HFFc6 (cell line): ENCODE measurements at places on chromosomes 13 and 19. TPM values are rescaled to one million over a fixed set of nuclear protein-coding genes. Genes with fewer than 3 reads are reported as not detected.
A peak's percentile ranks its signal among the peaks of the same experiment; 100 is the strongest.

The PLPP2 gene
- 3.9 to 15.6 TPM (median 15.0 TPM) in 3 replicates for total RNA-seq

GRCh38 chr13:39565036-39565949, 37.7 kb downstream of the LHFPL6 start:
- H3K4me3 ChIP-seq, result peak overlapping the region; percentile 77
- H3K27me3 ChIP-seq, result peaks cover 3% of the 10 kb centered on the region; the same call in 1 of the 2 replicates
- peak; percentile 90 for DNase-seq
- peaks cover 69% of the 10 kb centered on the region for H3K4me1 ChIP-seq
- H3K27ac ChIP-seq, result peak overlapping the region; percentile 89
- no peaks in the 10 kb centered on the region for H3K36me3 ChIP-seq

DNA sequence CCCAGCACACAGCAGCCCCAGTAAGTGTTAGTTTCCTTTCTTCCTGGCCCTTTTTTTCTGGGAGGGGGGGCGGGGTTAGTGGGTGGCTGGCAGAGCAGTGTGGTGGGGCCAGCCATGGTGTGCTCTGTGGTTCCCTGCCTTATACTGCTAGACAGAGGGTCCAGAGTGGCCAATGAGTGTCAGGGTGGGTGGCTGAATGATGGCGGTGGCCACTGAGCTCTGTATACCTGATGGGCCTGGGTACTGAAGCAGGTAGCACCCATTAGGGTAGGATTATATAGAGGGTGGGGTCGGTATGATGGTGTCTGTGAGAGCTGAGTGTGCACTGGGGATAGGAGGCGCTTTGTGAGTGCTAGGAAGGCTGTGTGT, 13.8 kb downstream of the CIC start:
- H3K27me3 ChIP-seq, result peaks cover 5% of the 10 kb centered on the region
- DNase-seq, result no peak
- peaks cover 40% of the 10 kb centered on the region for H3K4me1 ChIP-seq
- H3K36me3 ChIP-seq, result peaks cover 6% of the 10 kb centered on the region; the same call in 1 of the 2 replicates

DNA sequence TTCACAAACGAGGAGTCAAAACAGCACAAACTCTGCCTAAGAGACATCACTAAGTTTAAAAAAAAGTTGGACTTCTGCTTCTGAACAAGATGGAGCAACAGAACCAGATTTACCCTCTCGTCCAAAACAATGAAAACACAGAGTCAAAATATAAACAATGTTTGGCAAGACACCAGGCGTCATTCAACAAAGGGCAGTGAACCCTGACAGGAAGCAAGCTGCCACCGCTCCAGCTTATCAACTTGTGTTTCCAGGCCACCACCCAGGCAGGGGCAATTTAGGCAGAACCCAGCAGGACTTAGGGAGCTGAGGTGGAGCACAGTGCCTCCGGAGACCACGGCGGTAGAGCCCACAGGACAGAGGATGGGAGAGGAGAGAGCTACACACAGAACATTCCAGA, 8.6 kb upstream of the NAPA start:
- no peak overlapping the region for H3K27ac ChIP-seq
- peaks cover 16% of the 10 kb centered on the region for H3K27me3 ChIP-seq
- no peaks in the 10 kb centered on the region for H3K36me3 ChIP-seq

GRCh38 chr13:75357576-75358289, 124.2 kb downstream of the TBC1D4 start:
- peaks cover 15% of the 10 kb centered on the region for H3K36me3 ChIP-seq
- peak; percentile 42 for DNase-seq
- peaks cover 84% of the 10 kb centered on the region for H3K4me1 ChIP-seq
- H3K27ac ChIP-seq, result peak overlapping the region; percentile 55
- H3K4me3 ChIP-seq, result no peak overlapping the region
- no peaks in the 10 kb centered on the region for H3K27me3 ChIP-seq

DNA sequence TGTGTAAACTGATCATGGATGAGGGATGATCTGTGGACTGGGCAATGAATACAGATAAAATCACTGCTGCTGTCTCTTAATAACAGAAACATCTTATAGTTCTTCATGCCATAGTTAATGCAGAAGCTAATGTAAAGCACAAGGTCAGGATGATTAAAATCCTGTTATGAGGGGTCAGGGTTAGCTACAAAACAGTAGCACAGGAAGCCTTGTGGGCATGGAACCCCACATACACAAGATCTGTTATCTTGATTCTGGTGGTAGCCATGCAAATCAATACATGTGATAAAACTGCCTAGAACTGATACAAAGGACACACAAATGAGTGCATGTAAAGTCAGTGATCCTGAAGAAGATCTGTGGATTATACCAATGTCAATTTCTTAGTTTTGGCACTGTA, 96.4 kb downstream of the KLF12 start:
- peaks cover 21% of the 10 kb centered on the region for H3K4me1 ChIP-seq
- DNase-seq, result no peak
- no peaks in the 10 kb centered on the region for H3K36me3 ChIP-seq
- H3K27ac ChIP-seq, result no peak overlapping the region

The ZNF574 gene
- 15.2 to 17.3 TPM (median 16.5 TPM) in 3 replicates for total RNA-seq

- H3K4me1 ChIP-seq, result peaks cover 48% of the 10 kb centered on the region
- peaks cover 4% of the 10 kb centered on the region; the same call in 1 of the 2 replicates for H3K36me3 ChIP-seq
- no peak overlapping the region for H3K4me3 ChIP-seq
- no peak overlapping the region; the same call in 1 of the 2 replicates for H3K27ac ChIP-seq
- no peak for DNase-seq
- H3K27me3 ChIP-seq, result peaks cover 1% of the 10 kb centered on the region
Measured at GRCh38 chr13:44474122-44474910, 100.7 kb downstream of the SERP2 start.

DNA sequence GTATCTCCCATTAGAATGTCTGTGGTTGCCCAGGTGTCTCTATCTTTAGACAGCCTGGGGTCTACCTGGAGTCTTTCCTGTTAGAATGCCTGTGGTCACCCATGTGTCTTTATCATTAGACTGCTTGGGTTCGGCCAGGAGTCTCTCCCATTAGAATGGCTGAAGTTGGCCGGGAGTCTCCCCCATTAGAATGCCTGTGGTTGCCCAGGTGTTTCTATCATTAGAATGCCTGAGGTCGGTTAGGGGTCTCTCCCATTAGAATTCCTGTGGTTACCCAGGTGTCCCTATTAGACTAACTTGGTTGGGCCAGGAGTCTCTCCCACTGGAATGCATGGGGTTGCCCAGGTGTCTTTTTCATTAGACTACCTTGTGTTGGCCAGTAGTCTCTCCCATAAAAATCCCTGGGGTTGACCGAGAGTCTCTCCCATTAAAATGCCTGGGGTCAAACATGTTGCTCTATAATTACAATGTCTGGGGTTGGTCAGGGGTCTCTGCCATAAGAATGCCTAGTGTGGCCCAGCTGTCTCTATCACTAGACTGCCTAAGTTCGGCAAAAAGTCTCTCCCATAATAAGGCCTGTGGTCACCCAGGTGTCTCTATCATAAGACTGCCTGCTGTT, 1448.7 kb downstream of the UQCRFS1 start:
- H3K4me1 ChIP-seq, result no peaks in the 10 kb centered on the region
- no peak overlapping the region for H3K27ac ChIP-seq
- DNase-seq, result no peak
- H3K4me3 ChIP-seq, result no peak overlapping the region

DNA sequence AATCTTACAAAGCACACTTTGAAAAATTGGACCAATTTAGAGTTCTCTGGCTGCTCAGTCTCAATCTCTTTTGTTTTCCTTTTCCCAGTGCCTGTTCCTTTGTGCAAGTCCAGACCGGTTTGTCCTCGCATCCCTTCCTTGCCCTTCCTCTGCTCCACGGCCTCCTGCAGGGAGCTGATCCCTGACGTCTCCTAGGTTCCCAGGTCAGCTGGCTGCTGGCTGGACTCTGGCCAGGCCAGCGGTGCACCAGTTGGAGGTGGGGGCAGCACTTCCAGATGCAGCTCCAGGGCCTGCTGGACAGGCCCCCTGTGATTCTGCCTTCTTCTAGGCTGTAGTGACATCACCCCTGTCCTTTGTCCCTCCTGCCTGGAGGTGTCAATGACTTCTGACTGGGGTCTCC, 44.0 kb upstream of the KPNA3 start:
- peaks cover 16% of the 10 kb centered on the region for H3K4me1 ChIP-seq
- H3K36me3 ChIP-seq, result peaks cover 7% of the 10 kb centered on the region; the same call in 1 of the 2 replicates
- peaks cover 3% of the 10 kb centered on the region for H3K27me3 ChIP-seq
- no peak for DNase-seq
- H3K4me3 ChIP-seq, result no peak overlapping the region
